NCI-H460 (cell line): ENCODE measurements at places on chromosomes 1 and 21.

- no peak for DNase-seq
Measured at GRCh38 chr1:54289712-54290233, 89.8 kb downstream of the MRPL37 start.

DNA sequence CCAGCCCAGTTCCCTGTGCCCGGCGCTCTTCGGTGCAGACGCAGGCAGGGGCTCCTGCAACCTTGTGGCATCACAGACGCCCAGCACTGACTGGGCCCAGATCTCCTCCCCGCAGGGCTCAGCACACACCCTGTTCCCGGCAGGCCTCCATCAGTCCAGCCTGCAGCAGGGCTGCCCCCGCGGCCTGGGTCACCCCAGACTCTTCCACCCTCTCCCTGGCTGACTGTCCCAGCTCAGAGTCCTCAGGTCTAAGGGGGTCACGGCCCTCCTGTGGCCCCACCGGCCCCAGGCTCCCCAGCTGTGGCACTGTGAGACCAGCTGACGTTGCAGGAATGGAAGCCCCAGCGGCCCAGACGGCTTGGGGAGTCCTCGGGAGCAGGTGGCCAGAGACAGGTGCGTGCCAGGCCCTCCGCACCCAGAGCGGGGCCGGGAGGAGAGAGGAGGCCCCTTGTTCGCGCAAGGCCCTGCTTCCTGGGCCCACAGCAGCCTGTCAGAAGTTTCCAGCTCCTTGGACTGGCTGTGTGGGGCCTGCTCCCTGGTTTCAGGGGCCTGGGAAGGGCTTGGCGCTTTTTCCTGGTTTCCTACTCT lies 4.2 kb downstream of the B3GALT6 start:
- no peak for DNase-seq

DNA sequence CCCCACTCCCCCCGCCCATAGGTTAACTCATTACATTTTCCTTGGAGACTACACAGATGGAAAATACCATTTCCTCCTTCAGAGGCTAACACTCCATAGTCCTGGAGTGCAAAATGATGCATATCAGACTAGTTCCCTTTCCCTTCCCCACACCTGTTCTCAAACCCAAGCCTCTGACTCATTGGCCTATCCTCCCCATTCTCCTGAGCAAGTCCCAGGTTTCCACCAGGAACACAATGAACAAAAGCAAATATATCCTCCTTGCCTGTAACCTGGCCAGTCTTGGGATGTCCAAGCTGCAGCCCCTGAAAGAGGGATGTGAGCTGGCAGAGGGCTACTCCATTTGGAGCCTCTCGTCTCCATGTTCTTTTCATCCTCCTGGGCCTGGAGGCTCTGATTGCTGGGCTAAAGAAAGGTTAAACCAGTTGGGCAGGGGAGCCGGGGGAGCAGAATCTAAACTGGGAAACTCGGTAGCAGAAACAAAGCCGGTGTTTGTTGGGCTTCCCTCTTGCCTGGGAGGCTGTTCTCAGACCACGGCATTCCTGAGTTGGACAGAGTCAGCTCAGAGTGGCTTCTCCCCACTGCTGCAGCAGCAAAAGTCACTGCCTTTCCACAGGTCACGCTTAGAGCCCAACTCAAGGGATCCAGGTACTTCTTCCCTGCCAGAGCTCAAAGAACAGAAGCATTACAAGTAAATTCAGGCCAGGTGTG lies 13.9 kb downstream of the SSR2 start:
- DNase-seq = no peak

GRCh38 chr1:17272646-17273045 lies 23.7 kb downstream of the PADI3 start:
- no peak for DNase-seq

DNA sequence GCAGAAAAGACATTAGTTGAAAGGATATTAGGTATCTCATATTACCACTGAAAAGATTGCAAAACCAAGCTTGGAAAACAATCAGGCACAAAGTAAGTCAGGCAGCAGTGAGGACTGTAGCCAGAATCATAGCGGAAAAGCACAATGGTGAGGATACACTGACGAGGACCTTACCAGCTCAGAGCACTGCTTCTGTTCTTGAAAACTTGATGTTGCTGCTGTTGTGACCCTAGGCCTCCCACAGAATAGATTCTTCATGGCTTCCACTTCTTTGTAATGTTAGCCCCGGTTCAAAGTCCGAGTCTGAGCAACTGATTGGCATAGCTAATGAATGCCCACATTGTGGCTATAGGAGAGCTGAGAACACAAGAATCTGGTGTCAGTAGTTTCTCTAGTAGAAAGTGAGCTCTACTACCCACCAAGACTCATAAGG lies 45.2 kb upstream of the LRRC8C start:
- no peak for DNase-seq

DNA sequence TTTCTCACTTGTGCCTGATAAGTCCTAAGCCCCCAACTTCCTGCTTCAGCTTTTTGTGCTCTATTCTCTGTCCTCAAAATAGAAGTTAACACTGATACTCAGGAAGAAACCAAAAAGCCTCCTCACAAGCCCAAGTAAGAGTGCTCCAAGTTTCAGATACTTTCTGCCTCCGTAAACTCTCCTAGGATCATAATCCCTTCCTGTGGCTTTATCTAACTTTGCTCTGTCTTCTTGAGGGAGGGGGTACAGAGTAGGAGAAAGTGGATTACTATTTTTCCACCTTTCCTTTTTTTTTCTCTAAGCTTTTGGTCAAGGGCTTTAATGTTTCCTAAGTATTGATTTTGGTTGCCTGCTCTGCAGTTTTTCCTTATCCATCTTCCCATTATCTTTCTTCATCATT lies 54.6 kb downstream of the DPH5 start:
- DNase-seq = no peak
